Activated CD4-positive, alpha-beta T cell treated with anti-CD3 and anti-CD28 coated beads, Interleukin-2, amount 10 ng/mL, durations not matched to agents 24 days and 14 days (primary cell): ENCODE measurements at places on chromosomes 16 and 17.

DNA sequence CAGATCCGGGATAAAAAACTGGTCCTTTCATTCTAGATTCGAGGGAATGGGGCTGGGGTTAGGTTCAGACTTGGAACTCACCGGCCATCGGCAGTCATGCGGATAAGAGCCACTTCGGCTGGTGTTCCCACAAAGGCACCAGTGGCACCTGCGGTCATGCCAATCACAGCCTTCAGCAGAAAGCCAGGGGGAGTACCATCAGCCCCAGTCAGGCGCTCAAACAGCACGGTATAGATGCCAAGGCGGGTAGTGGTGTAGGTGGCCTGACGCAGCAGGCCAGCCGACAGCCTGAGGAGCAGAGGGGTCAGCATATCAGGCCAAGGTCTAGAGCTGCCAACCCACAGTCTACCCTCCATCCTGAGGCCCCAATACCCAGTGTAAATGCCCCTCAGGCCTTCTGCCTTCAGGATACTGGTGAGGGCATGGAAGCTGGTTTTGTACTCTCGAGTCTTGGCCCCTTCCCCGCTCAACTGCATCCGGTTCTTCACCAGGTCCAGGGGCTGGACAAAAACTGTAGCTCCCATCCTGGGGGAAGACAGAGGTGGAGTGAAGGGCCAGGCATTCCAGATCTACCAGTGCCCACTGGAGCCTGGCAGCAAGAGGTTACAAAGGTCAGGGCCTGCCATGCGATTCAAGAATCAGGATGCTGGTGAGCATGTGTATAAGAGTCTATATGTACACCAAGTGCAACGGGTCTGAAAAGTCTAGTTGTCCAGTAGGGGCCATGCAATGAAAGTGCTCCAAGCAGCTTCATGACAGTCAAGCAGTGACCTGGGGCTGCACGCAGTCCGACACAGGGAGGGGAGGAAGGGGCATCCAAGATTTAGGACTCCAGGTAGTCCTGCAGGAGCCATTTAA, 929 bp downstream of the SLC25A11 start:
- DNase-seq = no peak

GRCh38 chr17:57533684-57534305, 211.3 kb downstream of the CCDC182 start:
- DNase-seq = no peak

DNA sequence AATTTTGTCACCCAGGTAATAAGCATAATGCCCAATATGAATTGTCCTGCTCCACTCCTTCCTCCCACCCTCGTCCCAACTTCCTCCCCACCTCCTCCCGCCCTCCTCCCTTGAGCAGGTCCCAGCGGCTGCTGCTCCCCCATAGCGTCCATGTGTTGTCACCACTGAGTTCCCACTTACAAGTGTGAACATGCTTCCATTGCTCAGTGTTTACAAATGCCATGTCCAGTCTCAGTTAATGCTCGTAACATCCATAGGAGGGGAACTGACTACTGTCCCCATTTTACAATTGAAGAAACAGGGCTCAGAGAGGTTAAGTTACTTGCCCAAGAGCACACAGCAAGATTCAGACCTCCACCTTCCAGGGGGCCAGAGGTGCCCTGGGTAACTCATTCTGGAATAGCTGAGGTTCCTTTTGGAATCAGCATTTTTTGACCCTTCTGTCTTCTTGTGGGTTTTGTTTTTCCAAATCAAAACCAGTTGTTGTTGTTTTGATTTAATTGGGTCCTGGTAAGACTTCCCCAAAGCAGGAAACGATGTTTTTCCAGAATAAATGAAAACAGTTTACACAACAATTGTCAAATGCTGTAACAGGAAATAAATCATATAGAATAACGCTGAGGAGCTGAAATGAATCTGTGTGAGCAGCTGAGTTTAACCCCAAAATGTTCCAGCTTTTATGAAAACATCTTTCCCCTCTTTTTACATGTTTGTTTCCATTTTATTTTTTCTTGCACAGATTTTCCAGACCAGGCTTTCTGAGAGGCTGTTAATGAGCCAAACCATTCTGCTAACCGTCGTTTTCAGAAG, 73.9 kb downstream of the ZDHHC7 start:
- no peak for DNase-seq

- no peak for DNase-seq
Measured at GRCh38 chr16:87323727-87324410, 6.7 kb upstream of the C16orf95 start.

DNA sequence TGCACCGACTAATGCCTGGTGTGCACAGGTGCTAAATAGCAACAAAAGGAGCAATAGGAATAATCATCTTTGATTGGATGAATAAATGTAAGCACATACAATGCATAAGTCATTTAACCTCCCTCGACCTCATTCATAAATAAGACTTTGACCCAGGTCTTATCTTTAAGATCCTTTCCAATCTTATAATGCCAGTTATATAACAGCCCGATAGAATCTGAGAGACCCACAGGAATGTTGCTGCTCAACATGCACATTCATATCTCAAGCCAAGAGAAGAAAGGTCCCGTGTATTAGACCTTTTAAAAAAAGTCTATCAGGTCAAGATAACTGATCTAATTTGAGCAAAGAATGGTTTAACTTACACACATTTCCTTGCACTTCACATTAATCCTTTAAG, 146.8 kb upstream of the SOX9 start:
- no peak for DNase-seq

GRCh38 chr17:77594416-77595209, 363.9 kb upstream of the TNRC6C start:
- DNase-seq = peak; percentile 73

DNA sequence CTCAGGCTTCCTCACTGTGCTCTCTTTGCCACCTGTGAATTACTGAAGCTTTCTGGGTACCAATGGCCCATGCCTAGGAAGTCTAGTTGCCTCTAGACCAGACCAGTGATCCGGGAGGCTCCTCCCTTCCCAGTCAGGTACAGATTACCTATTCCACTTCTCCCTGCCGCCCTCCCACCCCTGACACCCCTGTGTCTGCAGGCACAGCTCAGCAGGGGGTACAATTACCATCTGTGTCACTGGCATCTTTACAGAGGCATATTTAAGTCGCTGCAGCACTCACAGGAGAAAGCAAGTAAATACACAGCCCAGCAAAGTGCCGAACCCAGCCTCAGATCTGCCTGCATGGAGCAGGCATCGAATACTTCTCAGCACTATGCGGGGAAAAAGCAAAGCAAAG, 5.3 kb upstream of the WSCD1 start:
- DNase-seq = no peak

GRCh38 chr17:29575511-29576213, 7.2 kb downstream of the TP53I13 start:
- no peak for DNase-seq

DNA sequence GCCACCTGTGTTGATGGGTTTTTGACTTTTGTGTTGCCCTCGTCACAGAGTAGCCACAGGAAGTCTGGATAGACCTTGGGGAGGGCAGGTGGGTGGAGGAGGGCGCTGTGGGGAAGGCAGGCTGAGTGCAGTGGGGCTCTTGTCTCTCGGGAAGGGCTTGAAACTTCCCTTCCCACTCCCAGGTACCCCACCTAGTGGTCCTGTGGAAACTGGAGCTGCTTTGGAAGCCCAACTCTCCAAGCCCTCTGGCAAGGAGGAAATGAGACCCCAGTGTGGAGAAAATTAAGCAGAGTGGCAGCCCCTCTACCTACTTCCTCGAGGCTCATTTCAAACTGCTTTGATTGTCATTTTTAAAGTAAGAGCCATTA, 9.2 kb downstream of the CA5A start:
- no peak for DNase-seq
